Stimulated activated CD4-positive, alpha-beta T cell treated with anti-CD3 and anti-CD28 coated beads, TNF-alpha, amount 100 ng/mL, for 24 hours (primary cell): ENCODE measurements at places on chromosomes 11 and 22.

DNA sequence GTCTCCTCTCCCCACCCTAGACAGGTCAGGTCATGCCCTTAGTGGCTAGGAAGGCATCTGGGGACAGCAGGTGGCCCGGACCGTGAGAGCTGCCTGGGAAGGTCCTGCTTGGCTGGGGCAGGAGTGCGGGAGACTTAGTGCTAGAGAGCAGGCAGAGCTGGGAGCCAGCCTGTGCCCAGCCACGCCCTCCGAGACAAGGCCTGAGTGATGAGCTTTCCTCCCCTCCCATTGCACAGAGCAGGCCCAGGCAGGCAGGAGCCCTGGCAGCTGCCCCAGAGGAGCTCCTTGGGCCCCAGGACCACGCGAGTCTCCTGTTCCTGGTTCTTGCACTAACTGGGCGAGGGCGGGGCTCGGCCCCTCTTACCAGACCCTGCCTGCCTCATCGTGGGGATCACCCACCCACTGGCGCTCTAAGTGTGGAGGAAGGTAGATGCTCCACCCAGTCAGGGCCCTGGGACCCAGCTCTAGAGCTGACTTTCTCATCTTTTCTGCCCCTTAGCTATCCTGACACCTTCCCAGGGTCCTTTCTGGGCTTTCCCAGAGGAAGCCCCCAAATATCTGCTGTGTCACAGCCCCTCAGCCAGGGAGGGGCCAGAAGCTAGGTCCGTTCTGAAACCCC lies 44.9 kb downstream of the MACROD1 start:
- no peak for DNase-seq

GRCh38 chr22:49543876-49544275 lies 283.8 kb downstream of the BRD1 start:
- no peak for DNase-seq

DNA sequence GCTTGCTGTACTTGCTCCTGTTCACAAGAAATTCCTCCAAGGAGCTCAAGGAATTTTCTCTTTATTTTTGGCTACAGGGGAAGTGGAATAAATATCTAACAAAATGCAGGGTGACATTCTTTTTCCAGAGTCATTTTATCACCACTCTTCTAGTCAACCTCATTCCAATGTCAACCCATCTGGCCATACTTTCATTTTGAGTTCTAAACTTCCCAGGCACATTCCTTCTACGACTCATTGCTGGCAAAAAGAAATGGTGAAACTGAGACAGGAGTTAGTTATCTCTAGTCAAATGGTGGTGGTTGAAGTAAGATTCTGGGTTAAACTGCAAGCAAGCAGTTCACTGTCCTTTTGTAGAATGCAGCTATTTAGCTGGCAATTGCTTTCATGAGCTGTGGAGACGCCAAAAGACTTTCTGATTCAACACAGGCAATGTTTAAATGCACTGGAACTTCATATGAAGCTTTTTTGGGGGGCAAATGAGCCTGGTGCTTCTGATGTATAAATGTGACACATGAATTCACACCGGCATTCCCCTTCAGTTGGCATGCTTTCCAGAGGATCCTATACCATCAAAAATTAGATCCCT lies 304.6 kb downstream of the CADM1 start:
- DNase-seq = no peak

DNA sequence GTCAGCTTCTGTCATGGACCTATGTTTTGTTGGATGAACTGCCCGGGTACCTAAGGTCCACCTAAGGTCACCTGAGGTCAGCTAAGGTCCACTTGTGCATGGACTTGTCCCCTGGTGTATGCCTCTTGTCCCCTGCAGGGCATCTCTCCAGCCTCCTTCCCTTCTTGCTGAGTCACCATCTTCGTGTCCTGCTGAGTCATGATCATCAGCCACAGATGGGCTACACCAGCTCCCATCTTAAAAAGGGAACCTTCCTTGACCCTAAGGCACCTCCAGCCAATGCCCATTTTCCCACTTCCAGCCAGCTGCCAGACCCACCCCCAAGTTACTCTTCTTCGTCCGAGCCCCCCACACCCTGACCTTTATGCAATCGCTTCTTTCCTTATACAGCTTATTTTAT lies 544.9 kb downstream of the TBC1D22A start:
- no peak for DNase-seq

DNA sequence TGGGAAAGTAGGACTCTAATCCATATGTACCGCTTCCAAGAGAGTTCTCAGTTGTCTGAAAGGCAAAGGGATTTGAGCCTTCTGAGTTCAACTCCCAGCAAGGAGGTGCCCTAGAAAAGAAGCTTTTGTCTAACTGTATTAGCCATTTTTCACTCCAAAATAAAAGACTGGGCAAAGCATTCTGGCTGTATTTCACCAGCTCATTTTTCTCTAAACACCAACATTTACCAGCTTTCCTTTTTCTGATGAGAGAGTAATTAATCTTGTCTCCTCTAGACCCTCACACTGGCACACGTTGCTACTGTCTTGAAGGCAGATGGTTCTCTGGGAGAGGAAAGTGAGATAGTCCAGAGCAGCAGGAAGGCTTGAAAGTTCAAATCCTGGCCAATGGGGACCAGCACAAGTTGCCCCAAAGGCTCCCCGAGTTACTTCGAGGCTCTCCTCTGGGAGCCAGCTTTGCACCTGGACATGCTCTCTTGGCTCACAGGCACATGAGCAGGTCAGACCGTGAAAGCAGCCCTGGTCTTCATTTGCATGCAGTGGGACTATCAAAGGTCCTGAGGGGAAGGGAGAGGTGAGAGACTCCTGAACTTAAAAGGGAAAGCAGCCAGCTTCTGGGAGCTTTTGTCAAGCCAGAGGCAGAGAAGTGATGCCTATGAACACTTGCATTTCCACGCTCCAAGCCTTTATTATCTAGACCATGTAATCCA lies 100.0 kb downstream of the NTM start:
- no peak for DNase-seq

GRCh38 chr22:42228483-42228882 lies 42.0 kb downstream of the TCF20 start:
- no peak for DNase-seq

DNA sequence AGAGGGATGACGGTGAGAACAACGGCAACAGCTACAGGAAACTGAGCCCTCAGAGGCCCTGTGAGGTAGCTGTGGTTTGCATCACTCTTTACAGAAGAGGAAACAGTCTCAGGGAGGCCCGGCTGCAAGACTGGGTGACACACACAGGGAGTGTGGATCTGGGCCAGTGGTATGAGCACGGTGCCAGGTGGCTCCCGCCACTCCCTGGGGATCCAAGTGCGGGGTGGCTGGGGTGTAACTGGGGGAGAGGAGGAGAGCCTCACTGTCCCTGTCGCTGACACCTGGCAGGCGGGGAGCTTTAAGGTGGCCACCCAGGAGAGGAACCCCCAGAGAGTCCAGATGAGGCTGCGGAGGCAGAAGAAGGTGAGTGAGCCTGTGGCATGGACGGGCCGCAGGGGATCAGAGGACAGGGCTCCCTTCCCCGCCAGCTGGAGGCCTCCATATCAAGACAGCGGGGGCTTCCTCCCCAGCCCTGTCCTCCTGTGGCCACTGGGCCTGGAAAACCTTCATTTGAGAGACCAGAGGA lies 5.6 kb downstream of the RGL4 start:
- peak; percentile 56 for DNase-seq
